ENCODE measurements at places on chromosomes 2 and 18.

DNA sequence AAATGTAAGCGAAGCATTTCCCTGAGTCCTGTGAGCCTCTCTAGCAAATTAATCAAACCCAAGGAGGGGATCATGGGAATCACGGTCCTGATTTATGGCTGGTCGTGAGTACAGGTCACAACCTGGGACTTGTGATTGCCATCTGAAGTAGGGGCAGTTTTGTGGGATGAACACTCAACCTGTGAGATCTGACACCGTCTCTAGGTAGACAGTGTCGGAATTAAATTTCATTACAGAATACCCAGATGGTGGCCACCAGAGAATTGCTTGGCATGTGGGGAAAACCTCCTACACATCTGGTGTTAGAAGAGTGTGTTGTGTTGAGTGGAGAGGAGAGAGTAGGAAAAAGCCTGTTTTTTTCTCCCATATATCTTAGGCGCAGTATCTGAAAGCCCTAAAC, 12.5 kb downstream of the CAPN14 start:
- no peak for DNase-seq

DNA sequence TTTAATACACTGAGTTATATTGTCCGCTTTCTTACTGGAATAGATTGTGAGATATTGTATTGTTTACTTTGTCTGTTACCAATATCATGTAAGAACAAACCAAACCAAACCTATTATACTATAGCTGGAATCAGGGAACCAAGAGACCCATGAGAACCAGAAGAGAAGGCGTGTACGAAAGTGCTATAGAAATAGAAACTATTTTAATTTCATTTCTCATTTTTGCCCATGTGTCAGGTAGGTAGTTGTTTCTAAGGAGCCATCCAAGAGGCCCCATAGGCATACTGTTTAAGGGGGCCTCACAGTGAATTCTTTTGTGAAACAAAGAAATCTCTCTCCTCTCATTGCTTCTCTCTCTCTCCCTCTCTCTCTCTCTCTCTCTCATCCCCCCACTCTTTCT, 363.6 kb downstream of the RNF144A start:
- DNase-seq = no peak

DNA sequence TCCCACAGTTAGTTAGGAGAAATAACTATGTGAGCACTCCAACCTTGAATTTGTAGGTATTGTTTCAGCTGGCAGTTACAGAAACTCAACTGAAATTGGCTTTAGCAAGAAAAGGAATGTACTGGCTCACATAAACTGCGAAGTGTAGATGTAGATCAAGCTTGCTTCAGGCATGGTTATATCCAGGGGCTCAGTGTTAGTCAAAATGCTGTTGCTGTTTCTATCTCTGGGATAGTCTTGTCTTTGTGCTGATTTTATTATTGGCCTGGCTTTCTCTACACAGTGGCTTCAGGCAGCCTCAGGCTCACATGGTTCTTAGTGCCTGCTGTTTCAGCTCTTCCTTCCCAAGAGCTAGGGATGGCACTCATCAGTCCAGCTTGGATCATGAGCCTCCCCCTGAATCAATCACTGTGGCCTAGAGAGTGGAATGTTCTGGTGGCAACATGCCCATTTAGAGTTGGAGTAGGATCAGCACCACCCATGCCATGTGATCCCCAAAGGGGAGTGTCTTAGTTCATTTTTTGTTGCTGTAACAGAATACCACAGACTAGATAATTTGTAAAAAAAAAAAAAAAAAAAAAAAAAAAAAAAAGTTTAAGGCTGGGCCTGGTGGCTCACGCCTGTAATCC, 69.1 kb upstream of the FOXI3 start:
- no peak for DNase-seq

- no peak for DNase-seq
Observed at GRCh38 chr18:40233931-40234616, 1721.0 kb upstream of the PIK3C3 start.

DNA sequence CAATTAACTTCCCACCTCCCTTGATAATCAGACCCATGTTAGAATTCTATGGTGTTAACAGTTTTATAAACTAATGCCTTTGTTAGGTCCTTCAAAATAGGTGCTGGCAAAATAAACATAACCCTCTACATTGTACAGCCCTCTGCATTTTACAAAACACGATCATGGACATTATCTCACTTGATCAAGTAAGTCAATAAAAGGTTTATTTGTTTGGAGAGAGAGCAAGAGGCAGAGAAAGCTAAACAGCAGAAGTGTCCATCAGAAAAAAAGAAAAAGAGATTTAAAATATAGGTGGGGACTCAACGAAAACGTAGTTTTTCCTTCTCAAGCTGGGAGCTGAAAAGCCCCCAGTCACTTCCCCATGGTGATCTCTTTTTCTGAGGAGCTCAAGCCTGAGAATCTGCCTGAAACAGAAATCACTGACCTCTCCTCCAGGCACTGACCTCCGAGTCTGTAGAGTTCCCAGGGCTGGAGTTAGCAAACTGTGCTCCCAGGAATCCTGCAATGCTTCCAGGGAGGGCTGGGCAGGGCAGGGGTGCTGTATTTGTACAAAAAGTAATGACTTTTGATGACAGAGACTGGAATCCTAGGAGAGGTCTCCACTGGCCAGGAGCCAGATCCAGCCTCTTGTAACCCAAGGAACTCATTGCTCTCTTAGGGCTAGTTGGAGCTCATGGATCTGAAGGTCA, 137.8 kb upstream of the KLHL29 start:
- no peak for DNase-seq

GRCh38 chr2:102094917-102095316, 47.6 kb upstream of the IL1R1 start:
- no peak for DNase-seq

DNA sequence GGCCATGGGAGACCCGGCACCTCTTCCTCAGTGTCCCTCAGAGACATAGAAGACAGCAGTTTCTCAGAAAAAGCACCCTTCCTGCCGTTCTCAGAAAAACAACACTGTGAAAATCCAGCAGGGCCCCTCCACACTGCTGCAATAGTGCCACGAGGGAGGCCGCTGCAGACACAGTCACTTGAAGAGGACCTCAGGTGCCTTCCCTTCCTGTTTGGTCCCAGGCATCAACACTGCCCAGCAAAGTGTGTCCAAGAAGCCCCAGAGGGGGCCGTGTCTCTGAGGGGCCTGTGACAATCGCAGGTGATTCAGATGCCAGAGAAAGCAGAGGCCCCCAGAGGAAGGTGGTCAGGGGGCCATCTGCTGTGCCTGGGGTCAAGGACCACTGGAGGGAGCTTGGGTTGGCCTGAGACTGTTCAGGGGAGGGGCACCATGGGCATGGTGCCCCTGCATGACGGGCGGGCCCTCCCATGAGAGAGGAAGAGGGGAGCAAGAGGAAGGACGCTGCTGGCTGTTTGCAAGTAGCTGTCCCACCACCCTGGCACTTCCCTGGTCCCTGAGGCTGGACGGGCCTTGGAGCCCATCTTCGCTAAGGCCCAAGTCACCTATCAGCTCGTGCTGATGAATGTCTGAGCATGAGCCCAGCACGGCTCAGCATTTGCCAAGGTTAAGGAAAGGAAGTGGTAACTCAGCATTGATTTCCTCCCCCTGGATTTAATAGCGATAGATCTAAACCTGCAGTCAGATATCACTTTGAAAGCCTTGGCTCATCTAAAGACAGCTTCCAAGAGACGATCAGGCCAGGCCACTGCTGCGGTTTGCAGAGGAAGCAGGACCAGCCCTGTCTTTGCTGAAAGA, 9.1 kb downstream of the TWIST2 start:
- DNase-seq = no peak

DNA sequence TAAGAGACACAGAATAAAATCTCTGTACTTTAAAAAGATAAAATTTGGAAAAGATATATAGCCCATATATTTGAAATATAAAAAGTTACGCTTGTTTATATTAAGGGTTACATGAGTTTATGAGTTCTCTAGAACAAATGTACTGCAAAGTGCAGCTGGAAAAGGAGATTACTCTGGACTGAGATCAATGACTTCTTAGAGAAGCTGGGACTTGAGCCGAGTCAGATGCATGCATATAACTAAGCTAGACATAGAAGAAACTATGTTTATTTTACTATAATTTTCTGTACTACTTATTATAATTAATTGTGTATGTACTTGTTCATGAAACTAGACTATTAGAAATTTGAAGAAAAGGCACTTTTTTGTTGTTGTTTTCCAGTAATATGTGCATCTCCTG, 170.3 kb upstream of the NXPH2 start:
- DNase-seq = no peak

DNA sequence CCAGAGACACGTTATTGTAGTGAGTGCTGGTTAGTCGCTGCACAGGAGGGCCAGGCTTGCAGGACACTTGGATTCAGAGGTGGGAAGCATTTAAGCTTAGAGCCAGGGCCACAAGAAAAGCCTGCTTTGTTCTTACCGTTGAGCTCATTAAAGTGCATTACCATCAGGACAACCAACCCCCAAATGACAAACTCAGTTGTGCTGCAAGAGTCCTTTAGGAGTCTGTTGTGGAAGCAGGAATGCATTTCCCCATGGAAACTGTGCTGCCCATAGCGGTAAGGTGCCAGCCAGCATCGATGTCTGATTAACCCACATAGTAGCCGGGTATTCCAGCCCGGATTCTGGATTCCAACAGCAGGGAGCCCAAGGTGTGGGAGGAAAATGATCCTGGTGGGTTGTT, 23.4 kb upstream of the REEP1 start:
- DNase-seq = no peak

DNA sequence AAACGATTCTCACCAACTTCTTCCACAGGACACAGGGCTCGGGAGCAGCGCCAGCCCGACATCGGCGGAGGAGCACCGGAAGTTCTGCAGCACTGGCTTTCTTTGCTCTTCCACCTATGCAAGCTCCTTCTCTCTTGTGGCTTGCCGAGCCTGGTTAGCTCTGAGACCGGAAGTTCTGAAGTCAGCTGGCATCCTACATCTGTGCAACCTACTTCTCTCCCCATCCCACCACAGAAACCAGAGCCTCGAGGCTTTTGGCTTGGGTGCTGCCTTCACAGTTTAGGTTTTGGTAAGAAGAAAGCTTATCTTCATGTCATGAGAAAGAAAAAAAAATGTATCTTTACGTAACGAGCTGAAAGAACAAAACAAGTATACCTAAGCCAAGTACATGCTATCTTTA, 111.7 kb downstream of the ANKRD44 start:
- peak; percentile 59 for DNase-seq

- DNase-seq = no peak
Observed at GRCh38 chr18:21389903-21390302, 147.9 kb downstream of the GREB1L start.

DNA sequence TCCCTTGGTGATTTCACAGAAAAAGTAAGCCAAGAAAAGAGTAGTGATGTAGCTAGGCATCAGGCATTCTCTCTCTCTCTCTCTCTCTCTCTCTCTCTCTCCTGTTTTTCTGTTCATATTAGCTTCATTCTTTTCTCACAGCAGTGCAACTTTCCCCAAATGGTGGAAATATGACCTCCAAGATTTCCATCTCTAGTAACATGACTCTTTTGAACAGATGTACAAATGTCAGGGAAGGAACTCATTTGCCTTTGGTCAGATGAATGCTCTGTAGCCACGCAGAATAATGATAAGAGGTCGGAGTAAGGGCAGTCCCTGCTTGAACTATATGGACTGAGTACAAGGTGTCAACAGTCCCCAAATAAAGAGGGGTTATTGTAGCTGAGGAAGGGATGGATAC, 316.2 kb downstream of the GALNT13 start:
- no peak for DNase-seq

- no peak for DNase-seq
Observed at GRCh38 chr18:38611036-38611964, 1045.7 kb upstream of the CELF4 start.

GRCh38 chr18:67600181-67601180, 84.0 kb upstream of the DSEL start:
- no peak for DNase-seq

- no peak for DNase-seq
Observed at GRCh38 chr2:98608962-98609604, 694 bp downstream of the UNC50 start.

DNA sequence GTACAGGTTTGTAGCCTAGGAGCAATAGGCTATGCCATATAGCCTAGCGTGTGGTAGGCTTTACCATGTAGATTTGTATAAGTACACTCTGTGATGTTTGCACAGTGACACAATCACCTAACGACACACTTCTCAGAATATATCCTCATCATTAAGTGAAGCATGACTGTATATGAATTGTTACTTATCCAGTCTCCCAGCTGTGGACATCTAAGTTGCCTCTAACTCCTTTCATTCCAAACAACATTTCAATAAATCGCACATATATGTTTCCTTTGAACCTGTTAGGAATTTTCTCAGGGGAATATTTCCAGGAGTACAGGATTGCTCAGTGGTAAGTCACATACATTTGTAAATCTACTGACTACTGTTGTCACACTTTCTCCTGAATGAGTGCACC, 90.0 kb downstream of the ARHGAP15 start:
- DNase-seq = no peak

DNA sequence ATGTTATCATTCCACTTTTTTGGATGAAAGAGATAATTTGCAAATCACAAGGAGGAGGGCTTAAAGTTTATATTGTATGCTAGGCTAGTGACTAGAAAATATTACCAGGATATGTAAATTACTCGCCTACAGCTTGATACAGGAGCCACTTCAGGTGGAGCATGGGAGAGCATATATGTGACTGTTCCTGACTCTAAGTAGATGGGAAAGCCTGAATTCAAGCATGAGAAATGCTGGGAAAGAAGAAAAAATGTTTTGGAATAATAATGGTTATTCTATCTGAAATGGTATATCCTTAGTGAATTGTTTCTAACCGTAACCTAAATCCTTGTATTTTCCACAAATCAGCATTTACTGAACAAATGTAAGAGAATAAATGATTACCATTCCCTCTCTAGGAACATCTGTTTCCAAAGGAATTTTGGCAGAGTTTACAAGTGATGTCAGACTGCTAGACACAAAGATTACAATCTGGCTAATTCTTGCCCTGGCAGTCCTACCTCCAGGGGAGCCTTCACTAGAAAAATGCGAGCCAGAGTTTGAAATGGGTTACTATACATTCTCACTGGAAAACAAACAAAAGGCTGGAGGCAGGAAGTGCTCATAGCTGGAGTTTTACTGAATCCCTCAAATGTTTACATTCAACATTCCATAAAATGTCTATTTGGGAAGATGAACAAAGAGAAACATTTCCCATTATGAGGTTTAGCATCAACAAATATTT, 129.4 kb upstream of the MAPRE2 start:
- DNase-seq = no peak

GRCh38 chr2:82827426-82827825, 1631.7 kb downstream of the SUCLG1 start:
- DNase-seq = no peak

GRCh38 chr2:22282220-22282619, 1102.8 kb upstream of the KLHL29 start:
- DNase-seq = no peak

All from posterior cingulate gyrus (tissue), 11 donors.